Smooth muscle cell of trachea (primary cell): ENCODE measurements at places on chromosomes 3 and 15. TPM values are rescaled to one million over a fixed set of nuclear protein-coding genes. Genes with fewer than 3 reads are reported as not detected.

The CLDN11 gene
- 211 and 779 TPM in 2 replicates for total RNA-seq

The IMPG2 gene
- 0.29 and 0.33 TPM in 2 replicates for total RNA-seq

The HRG gene
- total RNA-seq, result not detected in 2 replicates

The WNT5A gene
- total RNA-seq, result 3.6 and 5.3 TPM in 2 replicates

The PLA2G4D gene
- not detected in 2 replicates for total RNA-seq

The MUSTN1 gene
- 0.33 TPM in 1 of 2 replicates, not detected in the other for total RNA-seq

The TTLL13 gene
- total RNA-seq, result not detected in 2 replicates

The THSD4 gene
- total RNA-seq, result 31.3 and 52.6 TPM in 2 replicates

The MKRN3 gene
- total RNA-seq, result 1.3 and 3.0 TPM in 2 replicates

The GOLGA6L10 gene
- under 0.01 and 0.44 TPM in 2 replicates for total RNA-seq

The NRG4 gene
- 0.15 TPM in 1 of 2 replicates, not detected in the other for total RNA-seq

The RBPMS2 gene
- not detected in 2 replicates for total RNA-seq

The CHRM5 gene
- under 0.01 and 0.15 TPM in 2 replicates for total RNA-seq

The MCF2L2 gene
- total RNA-seq, result 0.15 TPM in 1 of 2 replicates, not detected in the other

The INSYN1 gene
- 0.73 and 1.5 TPM in 2 replicates for total RNA-seq

The ERICH6 gene
- 0.15 and 0.17 TPM in 2 replicates for total RNA-seq
